ENCODE measurements at places on chromosomes 1 and 21. TPM values are rescaled to one million over a fixed set of nuclear protein-coding genes. Genes with fewer than 3 reads are reported as not detected.

GRCh38 chr21:39673736-39674135, 61.0 kb downstream of the B3GALT5 start:
- H3K4me3 ChIP-seq, result no peak overlapping the region
- H3K27me3 ChIP-seq, result no peaks in the 10 kb centered on the region
- no peaks in the 10 kb centered on the region for H3K36me3 ChIP-seq
- DNase-seq, result no peak
- peaks cover 33% of the 10 kb centered on the region for H3K4me1 ChIP-seq
- H3K27ac ChIP-seq, result peak overlapping the region; percentile 68

DNA sequence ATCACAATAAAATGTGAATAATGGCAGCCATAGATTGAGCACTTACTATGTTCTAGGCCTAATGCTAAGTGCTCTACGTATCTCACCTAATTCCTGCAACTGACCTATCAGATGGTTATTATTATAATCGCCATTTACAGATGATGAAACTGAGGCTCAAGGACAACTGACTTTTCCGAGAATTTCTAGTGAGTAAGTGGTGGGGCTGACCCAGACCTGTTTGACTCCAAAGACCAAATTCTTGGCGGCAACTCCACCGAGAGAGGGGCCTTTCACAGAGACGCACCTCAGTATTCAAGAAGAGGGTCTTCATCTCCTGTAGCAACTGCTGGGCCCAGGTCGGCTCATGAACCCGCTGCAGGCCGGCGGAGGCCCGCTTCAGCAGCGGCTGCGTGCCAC, 573 bp downstream of the TMEM234 start:
- H3K4me1 ChIP-seq, result peaks cover 24% of the 10 kb centered on the region
- H3K27me3 ChIP-seq, result no peaks in the 10 kb centered on the region
- H3K36me3 ChIP-seq, result peaks cover 41% of the 10 kb centered on the region
- H3K4me3 ChIP-seq, result peak overlapping the region; percentile 98
- no peak for DNase-seq

- no peak overlapping the region for H3K27ac ChIP-seq
- no peaks in the 10 kb centered on the region for H3K4me1 ChIP-seq
- no peaks in the 10 kb centered on the region for H3K27me3 ChIP-seq
- no peak overlapping the region for H3K4me3 ChIP-seq
- DNase-seq, result no peak
These were observed 379.8 kb downstream of the PTPRC start for GRCh38 chr1:199018471-199019135.

GRCh38 chr1:194476872-194477271, 1290.5 kb upstream of the B3GALT2 start:
- no peak overlapping the region for H3K4me3 ChIP-seq
- H3K4me1 ChIP-seq, result no peaks in the 10 kb centered on the region
- DNase-seq, result no peak
- no peaks in the 10 kb centered on the region for H3K36me3 ChIP-seq
- H3K27me3 ChIP-seq, result no peaks in the 10 kb centered on the region
- no peak overlapping the region for H3K27ac ChIP-seq

DNA sequence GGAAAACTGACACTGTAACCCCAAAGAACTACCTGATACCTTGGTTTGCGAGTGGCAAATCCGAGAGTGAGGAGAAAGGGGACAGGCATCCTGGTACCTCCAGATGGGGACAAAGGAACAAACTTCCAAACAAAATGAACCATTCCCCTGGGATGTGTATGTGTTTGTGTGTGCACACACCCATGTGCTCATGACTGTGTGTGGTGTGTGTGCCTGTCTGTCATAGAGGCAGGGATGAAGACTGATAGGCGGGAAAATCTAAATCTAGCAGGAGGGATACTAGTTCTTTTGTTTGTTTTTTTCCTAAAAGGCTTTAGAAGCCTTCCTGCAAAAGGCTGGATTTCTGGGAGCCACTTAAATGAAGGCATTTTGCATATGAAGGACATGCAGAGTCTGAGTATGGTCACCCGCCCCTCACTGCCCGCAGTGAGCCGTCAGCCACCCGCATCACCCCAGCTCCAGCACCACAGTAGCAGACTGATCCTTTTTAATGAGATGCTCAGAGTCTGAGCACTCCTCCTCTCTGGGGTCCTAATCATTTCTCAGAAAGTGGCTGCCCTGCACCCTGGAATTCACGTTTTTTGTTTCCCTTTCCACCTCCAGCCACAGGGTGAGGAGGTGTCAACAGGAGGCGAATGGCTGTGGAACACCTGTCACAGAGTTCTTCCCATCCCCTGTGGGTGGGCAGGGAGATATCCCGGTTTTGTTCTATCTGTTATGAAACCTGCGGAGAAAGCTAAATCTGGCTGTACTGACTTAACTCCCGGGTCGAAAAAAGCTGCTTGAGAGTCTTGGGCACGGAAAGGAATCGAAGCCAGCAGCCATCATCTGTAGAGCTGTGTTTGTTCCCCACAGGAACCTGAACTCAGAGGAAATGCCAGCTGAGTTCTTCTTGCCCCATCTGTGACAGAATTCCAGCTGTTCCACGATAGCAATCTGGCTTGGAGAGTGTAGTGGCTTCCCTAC, 34.9 kb downstream of the UTP25 start:
- no peaks in the 10 kb centered on the region for H3K4me1 ChIP-seq
- no peak for DNase-seq
- H3K36me3 ChIP-seq, result no peaks in the 10 kb centered on the region
- H3K27me3 ChIP-seq, result peaks cover 19% of the 10 kb centered on the region
- no peak overlapping the region for H3K4me3 ChIP-seq

DNA sequence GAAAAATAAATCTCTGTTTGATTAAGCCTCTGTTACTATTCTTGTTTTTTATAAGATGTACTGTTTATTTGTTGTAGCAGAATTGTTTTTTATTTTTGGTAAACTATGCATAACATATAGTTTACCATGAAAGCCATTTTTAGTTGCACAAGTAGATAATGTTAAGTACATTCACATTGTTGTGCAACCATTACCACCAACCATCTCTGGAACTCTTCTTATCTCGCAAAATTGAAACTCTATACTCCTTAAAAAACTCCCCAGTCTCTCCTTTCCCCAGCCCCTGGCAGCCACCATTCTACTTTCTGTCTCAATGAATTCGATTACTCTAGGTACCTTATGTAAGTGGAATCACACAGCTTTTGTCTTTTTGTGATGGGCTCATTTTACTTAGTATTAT, 27.4 kb upstream of the UHMK1 start:
- H3K36me3 ChIP-seq, result no peaks in the 10 kb centered on the region
- no peak for DNase-seq
- H3K4me3 ChIP-seq, result no peak overlapping the region
- no peaks in the 10 kb centered on the region for H3K4me1 ChIP-seq
- no peaks in the 10 kb centered on the region for H3K27me3 ChIP-seq

GRCh38 chr1:76958828-76959227, 91.5 kb downstream of the ST6GALNAC5 start:
- no peaks in the 10 kb centered on the region for H3K27me3 ChIP-seq
- H3K4me3 ChIP-seq, result no peak overlapping the region
- no peaks in the 10 kb centered on the region for H3K4me1 ChIP-seq
- DNase-seq, result no peak

DNA sequence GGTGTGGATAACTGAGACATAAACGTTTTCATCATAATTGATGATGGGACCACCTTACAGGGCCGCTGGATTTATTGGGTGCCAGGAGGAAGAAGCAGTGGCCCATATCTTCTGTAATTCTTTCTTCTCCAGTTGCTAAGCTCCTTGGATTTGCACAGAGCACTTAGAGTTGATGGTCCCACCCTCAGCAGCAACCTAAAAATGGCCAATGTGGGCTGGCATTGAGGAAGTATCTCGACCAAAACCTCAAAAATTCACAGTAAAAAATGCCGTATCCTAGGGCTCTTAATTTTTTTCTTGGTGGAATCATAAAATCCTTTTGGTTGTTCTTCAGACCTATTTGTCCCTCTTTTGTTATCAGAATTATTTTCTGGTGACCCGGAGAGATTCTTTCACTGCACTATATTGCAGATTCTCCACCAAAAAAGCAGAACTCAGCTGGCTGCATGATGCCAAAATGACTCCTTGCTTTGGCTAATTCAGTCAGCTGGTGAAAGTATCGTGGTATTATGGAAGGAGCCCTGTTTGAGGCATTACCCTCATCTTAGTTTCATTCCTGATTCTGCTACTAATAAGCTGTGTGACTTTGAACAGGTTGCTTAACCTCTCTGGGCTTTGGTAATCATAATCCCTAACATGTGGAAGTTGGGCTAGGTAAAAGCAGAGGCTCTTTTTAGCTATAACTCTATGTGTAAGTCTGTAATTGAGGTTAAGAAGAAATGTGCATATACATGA, 27.6 kb downstream of the KIRREL1 start:
- no peak overlapping the region for H3K4me3 ChIP-seq
- no peak overlapping the region for H3K27ac ChIP-seq
- DNase-seq, result no peak
- H3K27me3 ChIP-seq, result no peaks in the 10 kb centered on the region

GRCh38 chr1:80218112-80218511, 1211.6 kb upstream of the ADGRL4 start:
- peaks cover 4% of the 10 kb centered on the region for H3K4me1 ChIP-seq
- no peaks in the 10 kb centered on the region for H3K27me3 ChIP-seq
- H3K36me3 ChIP-seq, result no peaks in the 10 kb centered on the region
- H3K4me3 ChIP-seq, result no peak overlapping the region
- H3K27ac ChIP-seq, result no peak overlapping the region

DNA sequence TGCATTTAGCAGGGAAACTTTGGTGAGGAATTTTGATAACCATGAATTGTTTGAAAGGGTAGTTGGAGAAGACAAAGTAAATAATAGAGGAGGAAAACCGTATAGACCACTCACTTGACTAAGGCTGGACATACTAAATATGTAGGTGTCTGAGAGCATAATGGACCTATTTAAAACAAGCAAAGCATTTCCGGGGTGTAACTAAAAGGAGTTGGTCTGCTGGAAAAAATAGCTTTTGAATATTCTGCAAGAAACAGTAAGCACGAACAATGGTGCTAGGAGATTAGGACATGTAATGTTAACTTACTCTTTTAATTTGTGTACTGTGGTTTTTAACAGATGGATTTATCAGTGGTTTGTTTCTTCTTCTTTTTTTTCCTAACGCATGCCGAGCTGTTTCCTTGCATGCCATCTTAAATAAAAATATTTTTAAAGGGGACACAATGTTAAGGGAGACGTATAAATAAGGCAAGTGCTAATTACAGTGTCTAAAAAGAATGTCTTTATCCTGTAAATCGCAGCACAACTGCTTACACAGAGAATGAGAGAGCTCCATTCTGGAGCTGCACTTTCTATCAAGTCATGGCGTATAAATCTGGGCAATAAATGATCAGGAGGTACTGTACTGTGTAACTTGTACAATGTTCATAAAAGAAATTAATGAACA, 492.1 kb downstream of the LMO4 start:
- no peak for DNase-seq
- no peaks in the 10 kb centered on the region for H3K36me3 ChIP-seq
- no peak overlapping the region for H3K27ac ChIP-seq
- H3K27me3 ChIP-seq, result no peaks in the 10 kb centered on the region
- no peaks in the 10 kb centered on the region for H3K4me1 ChIP-seq

GRCh38 chr1:199273837-199274379, 635.1 kb downstream of the PTPRC start:
- H3K4me3 ChIP-seq, result no peak overlapping the region
- H3K27me3 ChIP-seq, result no peaks in the 10 kb centered on the region
- H3K4me1 ChIP-seq, result no peaks in the 10 kb centered on the region
- no peak for DNase-seq

DNA sequence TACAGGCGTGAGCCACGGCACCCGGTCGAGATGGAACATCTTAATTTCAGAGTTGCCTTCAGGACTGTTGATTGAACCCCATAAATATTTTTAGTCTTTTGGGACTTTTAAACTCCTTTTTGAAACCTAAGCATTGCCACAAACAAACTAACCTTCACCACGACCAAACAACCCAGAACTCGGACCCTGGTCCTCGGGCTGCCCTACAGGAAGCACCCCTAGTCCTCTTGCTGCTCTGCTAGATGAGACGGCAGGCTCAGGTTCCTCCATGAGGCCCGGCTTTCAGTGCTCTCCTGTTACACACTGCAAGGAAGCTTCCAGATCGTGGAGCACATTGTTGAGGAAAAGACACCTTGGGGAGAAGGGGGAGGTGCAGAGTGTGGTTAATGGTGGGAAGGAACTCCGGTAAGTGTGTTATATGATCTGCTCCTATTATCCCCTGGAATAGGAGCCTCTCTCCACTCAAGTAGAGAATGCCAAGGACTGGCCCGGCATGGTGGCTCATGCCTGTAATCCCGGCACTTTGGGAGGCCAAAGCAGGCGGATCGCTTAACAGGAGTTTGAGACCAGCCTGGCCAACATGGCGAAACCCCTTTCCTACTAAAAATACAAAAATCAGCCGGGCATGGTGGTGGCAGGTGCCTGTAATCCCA, 5.7 kb downstream of the EPHX1 start:
- H3K27me3 ChIP-seq, result no peaks in the 10 kb centered on the region
- no peak for DNase-seq
- H3K27ac ChIP-seq, result no peak overlapping the region
- no peaks in the 10 kb centered on the region for H3K36me3 ChIP-seq
- peaks cover 46% of the 10 kb centered on the region for H3K4me1 ChIP-seq
- no peak overlapping the region for H3K4me3 ChIP-seq

- peak overlapping the region; percentile 78 for H3K4me3 ChIP-seq
- DNase-seq, result peak; percentile 46
- peaks cover 4% of the 10 kb centered on the region for H3K4me1 ChIP-seq
- H3K27ac ChIP-seq, result peak overlapping the region; percentile 96
- no peaks in the 10 kb centered on the region for H3K27me3 ChIP-seq
These were observed 1.4 kb upstream of the SKI start for GRCh38 chr1:2226525-2227345.

- H3K4me1 ChIP-seq, result no peaks in the 10 kb centered on the region
- no peak overlapping the region for H3K27ac ChIP-seq
- H3K36me3 ChIP-seq, result no peaks in the 10 kb centered on the region
- H3K4me3 ChIP-seq, result no peak overlapping the region
These were observed 741.0 kb upstream of the NCAM2 start for GRCh38 chr21:20257052-20257740.

The FMOD gene
- 104 TPM for polyA plus RNA-seq

The UBXN11 gene
- 40.1 TPM for polyA plus RNA-seq

The PGLYRP3 gene
- polyA plus RNA-seq, result not detected

All from large intestine (tissue), 12 donors.